Glomerular endothelial cell (primary cell): ENCODE measurements at places on chromosomes 1 and 21. TPM values are rescaled to one million over a fixed set of nuclear protein-coding genes. Genes with fewer than 3 reads are reported as not detected.

- DNase-seq, result no peak
Measured at GRCh38 chr1:162187687-162188276, 118.3 kb downstream of the NOS1AP start.

GRCh38 chr21:42614811-42615351 is 38.5 kb upstream of the PDE9A start:
- no peak for DNase-seq

GRCh38 chr1:208272713-208273112 is 28.5 kb upstream of the PLXNA2 start:
- no peak for DNase-seq

GRCh38 chr1:186775036-186775435 is 53.7 kb upstream of the PLA2G4A start:
- DNase-seq, result no peak

DNA sequence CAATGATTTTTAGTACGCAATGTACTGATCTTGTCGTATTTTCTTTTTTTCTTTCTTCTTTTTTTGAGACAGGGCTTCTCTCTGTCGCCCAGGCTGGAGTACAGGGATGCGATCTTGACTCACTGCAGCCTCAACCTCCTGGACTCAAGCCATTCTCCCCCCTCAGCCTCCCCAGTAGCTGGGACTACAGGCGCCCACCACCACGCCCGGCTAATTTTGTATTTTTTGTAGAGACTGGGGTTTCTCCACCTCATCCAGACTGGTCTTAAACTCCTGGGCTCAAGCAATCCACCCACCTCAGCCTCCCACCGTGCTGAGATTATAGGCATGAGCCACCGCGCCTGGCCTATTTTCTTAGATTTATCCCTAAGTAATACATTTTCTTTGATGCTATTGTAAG is 43.9 kb upstream of the COL6A2 start:
- no peak for DNase-seq

DNA sequence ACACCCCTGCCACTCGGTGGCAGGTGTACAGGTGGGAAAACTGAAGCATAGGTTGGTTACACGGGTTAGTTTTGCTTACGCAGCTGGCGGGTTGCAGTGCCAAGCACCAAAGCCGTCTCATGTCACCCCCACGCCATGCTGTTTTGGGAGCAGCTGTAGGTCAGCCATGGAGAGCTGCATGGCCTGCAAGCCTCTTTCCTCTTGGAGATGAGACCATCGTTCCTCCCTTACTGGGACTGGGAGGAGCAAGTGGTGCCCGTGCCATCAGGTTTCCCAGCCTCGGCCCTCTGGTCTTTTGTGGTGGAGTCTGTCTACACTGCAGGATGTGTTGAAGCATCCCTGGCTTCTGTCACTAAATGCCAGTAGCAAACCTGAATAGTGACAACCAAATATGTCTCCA is 46.9 kb downstream of the AJAP1 start:
- no peak for DNase-seq

- DNase-seq, result no peak
Measured at GRCh38 chr1:208205216-208206013, 38.8 kb downstream of the PLXNA2 start.

DNA sequence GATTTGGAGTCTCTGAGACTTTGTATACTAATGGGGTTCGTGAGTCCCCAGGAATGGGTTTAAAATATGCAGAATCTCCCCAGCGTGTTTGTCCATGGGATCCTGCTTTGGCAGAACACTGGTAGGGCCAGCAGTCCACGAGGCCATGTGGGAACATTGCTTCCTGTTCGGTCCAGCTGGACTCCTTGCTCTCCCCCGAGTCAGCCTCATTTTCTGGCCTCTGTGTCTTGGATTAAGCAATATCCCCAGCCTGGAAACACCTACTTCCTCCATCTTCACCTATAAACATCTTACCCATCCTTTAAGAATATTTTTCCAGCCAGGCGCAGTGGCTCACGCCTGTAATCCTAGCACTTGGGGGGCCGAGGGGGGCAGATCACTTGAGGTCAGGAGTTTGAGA is 142.4 kb downstream of the NAV1 start:
- no peak for DNase-seq

- DNase-seq, result no peak
Measured at GRCh38 chr1:153220606-153221303, 3.4 kb downstream of the PRR9 start.

- no peak for DNase-seq
Measured at GRCh38 chr21:46568562-46568961, 36.3 kb downstream of the S100B start.

DNA sequence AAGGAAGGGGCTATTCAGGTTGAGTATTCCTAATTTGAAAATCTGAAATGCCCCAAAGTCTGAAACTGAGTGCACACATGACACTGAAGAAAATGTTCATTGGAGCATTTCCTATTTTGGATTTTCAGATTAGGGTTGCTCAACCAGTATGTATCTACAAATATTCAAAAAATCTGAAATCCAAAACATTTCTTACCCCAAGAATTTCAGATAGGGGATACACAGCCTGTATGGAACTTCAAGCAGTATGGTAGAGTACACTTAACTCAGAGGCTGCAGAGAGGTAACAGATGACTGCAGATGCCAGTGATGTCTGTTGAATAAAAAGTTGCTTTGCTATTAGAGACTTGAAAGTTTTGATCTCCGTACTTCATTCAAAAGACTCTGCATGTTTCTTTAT is 19.0 kb downstream of the YTHDF2 start:
- no peak for DNase-seq

DNA sequence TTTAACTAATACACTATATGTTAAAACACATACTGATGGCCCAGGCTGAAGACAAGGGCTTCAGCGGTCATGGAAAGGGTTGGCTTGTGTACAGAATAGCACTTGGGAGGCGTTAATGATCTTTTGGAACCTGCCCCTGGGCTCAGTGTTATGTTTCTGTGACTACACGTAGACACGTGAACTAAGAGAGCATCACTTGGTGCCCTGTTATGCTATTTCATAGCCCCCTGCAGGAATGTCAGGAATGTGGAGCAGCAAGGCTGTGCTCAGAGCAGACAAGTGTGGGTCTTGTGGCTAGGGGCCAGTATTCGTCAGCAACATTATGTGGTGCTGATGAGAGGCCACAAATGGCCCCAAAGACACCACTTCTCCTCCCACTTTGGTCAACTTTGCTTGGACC is 132.4 kb downstream of the MAP3K21 start:
- DNase-seq, result no peak

- DNase-seq, result no peak
Measured at GRCh38 chr1:29417147-29417858, 181.0 kb downstream of the PTPRU start.

GRCh38 chr1:224735159-224735558 is 119.0 kb downstream of the CNIH3 start:
- DNase-seq, result no peak

DNA sequence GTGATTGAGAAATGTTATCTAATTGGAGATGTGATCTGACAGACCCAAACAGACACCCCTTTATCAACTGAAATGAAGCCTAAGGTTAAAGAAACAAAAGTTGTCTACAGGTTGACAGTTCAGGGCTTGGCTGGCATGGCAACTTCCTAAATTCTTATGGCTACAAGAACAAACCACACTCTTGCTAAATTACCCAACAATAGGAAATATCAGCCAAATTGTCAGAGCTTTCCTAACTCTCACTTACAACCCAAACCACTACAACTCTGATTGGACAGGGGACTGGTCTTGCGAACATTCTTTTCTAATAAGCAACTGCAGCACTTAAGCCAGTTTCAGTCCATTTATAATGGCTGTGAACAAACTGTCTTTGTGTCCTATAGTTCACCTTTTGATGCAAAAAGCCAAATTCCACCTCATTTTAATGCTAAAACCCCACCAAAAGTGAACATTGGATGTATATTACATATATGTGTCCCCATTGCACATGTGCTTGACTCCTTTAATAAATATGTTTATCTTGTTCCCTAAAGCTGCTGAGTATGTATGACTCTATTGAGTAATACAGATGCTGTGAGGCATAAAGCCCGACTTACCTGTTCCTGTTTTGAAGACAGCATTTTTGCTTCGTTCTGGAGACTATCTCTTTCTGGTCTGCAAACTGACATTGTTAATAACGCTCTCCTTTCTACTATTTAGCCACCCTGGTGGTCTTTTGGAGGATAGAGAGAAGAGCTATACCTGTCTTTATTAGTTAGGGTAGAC is 101.3 kb upstream of the HMCN1 start:
- no peak for DNase-seq

DNA sequence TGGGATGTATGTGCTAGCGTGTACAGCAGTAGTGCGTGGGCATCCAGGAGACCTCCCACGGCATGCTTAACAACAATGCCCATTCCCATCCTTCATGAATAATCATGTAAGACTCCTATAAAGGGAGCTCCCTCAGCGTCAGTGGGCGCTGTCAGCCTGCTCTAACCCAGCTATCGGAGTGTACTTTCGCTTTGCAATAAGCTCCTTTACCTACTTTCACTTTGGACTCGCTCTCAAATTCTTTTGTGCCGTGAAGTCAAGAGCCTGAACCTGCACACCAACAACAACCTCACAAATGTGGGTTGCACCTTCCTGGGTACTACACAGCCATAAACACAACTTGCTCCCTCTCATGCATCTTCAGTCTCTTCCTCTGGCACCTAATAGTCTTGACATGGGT is 114.8 kb upstream of the PAXBP1 start:
- DNase-seq, result no peak

DNA sequence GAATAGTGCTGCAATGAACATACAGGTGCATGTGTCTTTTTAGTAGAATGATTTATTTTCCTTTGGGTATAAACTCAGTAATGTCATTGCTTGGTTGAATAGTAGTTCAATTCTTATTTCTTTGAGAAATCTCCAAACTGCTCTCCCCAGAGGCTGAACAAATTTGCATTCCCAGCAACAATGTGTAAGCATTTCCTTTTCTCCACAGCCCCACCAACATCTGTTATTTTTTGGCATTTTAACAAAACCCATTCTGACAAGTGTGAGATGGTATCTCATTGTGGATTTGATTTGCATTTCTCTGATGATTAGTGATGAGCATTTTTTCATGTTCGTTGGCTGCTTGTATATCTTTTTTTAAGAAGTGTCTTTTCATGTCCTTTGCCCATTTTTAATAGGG is 21.9 kb upstream of the EEIG2 start:
- DNase-seq, result no peak

DNA sequence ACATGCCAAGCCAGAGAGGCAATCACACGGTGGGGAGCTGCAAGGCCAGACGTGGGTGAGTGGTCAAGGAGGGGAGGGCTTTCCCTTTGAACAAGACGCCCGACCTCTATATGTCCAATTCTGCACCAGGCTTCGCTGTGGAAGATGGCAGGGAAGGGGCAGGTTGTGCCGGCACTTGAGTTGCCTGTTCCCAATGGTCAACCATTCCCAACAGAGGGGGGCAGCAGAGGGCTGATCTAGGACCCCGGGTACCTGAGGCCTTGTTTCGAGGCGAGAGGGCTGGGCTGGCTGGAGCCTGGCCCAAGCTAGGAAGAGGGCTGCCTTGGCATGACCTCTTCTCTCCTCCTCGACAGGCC is 64.9 kb downstream of the TMEM53 start:
- no peak for DNase-seq

DNA sequence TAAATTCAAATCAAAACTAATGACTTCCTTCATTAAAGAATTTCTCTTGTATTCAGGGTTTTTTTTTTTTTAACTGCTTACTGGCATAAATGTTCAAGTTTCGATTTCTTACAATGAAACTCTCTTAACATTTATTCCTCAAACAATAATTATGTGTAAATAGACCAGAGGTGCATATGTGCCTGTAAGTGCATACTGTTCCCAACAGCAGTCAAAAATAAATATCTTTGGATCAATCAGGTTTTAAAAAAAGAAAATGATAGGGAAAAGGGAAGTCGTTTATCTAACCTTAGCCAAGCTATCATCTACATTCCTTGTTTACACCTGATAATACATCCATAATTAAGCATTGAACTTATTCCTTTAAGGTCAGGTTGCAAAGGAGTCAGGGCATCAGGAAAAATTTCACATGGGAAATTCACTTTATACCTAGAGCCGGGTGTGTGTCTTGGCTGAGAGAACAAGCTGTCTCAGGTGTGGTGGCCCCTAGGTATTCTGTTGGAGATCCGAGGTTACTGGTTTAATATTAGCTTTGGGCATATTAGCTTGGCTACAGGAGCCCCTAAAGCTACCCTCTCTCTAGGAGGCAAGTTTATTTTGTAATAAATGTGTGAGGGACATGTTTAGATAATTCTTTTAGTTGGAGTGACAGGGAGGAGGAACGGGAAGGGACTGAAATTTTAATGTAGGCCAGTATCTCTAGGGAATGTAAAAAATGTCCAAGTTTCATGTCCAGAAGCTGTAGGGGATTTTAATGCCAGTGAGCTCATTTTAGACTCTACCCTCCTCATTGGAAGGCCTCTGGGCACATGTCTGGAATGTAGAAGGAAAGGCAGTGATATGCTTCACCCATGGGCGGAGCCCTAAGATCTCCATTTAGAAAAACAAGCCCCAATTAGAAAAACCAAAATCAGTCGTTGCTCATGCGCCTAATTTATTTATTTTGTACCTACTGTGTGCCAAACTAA is 327.9 kb upstream of the PROX1 start:
- no peak for DNase-seq

The OR2T35 gene
- total RNA-seq, result not detected in 2 replicates

The FLG2 gene
- total RNA-seq, result not detected in 2 replicates

The ITPKB gene
- total RNA-seq, result 73.0 and 140 TPM in 2 replicates

The CELA2A gene
- total RNA-seq, result not detected in 2 replicates

The ALPL gene
- 1.3 and 5.9 TPM in 2 replicates for total RNA-seq

The RWDD3 gene
- 15.5 and 16.6 TPM in 2 replicates for total RNA-seq

The CLCA4 gene
- total RNA-seq, result not detected in 2 replicates
